ENCODE measurements at places on chromosomes 12 and 14.
A peak's percentile ranks its signal among the peaks of the same experiment; 100 is the strongest.

DNA sequence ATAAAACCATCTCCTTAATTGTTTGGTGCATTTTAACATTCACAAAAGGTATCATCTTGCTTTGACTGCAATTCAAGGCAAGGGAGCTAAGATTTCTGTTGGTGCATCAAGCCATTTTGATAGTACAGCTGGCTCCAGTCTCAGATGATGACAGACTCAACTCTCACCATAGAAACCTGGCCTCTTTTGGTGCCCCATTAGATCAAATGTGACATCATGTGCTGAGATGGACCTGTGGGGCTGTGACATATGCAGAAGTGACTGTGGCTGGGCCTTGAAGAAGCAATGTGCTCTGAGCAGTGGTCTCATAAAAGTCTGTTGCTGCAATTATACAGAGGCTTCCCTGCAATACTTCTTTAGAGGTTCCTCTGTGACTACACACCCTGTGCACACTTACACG lies 88.4 kb downstream of the SLC2A13 start:
- DNase-seq = no peak

DNA sequence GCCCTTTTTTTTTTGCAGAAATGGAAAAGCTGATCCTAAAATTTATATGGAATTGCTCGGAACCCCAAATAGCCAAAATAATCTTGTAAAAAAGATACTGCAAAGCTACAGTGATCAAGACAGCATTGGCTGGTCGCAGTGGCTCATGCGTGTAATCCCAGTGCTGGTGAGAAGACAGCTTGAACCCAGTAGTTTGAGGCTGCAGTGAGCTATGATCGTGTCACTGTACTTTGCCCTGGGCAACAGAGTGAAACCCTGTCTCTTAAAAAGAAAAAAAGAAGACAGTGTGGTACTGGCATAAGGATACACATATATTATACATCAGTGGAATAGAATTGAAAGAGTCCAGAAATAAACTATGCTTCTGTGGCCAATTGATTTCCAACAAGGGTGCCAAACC lies 5.4 kb downstream of the ITGB7 start:
- no peak for DNase-seq

GRCh38 chr12:7387289-7387688 lies 56.7 kb downstream of the CD163L1 start:
- DNase-seq = no peak

GRCh38 chr12:96208346-96208745 lies 14.2 kb downstream of the ELK3 start:
- DNase-seq = no peak

GRCh38 chr14:72247896-72248465 lies 315.8 kb downstream of the RGS6 start:
- DNase-seq = no peak

DNA sequence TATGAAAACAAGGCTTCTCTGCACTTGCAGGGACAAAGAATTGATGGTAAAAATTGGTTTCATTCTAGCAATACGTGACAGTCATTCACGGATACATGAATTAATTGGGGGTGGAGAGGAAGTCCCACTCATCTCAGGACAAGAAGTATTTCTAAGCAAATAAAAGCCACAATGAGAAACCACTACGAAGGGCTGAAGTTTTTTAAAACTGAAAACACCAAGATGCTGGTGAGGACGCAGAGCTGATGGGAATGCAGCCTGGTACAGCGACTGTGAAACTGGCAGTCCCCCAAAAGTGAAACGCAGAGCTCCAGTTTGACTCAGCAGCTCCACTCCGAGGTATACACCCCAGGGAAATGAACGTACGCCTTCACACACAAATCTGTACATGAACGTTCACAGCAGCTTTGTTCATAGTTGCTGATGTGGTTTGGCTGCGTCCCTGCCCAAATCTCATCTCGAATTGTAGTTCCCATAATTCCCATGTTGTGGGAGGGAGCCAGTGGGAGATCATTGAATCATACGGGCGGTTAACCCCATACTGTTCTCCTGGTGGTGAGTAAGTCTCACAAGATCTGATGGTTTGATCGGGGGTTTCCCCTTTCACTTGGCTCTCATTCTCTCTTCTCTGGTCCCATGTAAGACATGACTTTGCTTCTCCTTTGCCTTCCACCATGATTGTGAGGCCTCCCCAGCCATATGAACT lies 89.0 kb downstream of the SCARB1 start:
- DNase-seq = peak; percentile 95

DNA sequence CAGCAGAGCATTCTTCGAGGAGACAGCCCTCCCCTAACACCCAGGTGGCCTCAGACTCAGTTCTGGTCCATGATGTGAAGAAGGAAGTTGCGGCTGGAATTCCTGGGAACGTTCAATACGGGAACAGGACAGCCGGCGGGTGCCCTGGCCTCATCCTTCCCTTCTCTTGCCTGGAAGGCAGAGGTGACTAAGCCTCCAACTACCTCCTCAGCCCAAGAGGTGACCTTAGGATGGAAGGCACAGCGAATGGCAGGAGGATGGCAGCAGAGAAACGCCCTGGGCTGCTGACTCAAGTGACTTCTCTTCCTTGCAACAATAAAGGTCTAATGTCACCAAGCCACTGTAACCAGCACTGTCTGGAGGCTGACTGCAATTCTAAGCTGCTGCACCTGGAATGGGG lies 36.1 kb downstream of the DHX37 start:
- no peak for DNase-seq

DNA sequence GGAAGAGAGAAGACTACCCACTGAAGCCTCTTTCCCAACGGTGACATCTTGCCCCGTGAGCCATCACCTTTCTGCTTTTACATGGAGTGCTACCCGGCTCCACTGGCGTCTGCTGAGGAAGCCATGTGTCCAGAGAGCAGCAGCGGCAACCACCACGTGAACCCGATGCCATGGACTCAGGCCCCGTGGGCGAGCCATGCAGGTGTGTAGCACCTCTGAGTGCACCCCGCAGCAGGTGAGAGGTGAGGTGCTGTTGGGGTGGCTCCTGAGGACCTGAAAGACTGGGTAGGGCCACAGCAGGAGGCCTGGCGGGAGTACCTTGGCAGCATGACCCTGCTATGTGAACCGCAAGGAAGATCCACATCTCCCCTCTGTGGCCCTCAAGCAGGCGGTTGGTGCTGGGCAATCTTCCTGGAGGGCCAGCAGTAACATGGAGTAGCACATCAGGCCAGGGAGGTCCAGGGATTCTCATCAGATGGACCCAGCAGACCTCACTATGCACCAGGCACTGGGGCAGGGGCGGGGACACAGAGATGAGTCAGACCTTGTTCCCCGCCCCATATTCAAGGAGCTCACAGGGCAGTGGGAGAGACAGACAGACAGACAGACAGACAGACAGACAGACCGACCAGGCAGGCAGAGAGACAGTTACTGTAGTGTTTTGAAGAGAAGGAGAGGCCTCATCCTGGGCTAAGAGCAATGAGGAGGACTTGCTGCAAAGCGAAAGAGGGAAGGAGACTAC lies 129.6 kb downstream of the PAPOLA start:
- no peak for DNase-seq

DNA sequence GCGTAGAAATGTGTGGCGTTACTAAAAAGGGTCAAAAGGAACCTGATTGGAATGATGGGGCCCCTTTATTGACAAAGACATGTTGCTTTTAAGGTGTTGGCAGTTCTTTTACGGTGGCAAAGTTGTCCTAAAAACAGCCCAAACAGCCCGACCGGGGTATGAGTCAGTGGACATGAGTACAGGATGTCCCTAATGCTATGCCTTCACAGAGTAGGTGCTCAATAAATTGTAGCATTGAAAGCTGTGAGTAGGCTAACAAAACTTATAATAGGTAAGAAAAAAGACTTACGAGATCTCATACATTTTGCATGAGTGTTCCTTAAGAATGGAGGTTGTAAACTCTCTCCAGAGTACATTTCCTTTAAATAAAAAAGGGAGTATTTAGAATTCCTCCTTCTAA lies 2.6 kb downstream of the ELK3 start:
- no peak for DNase-seq

- DNase-seq = no peak
Observed at GRCh38 chr14:99698236-99698635, 14.1 kb downstream of the CYP46A1 start.

- no peak for DNase-seq
Observed at GRCh38 chr14:64478634-64479250, 13.4 kb downstream of the AKAP5 start.

- no peak for DNase-seq
Observed at GRCh38 chr12:3132636-3133404, 55.6 kb downstream of the TSPAN9 start.

DNA sequence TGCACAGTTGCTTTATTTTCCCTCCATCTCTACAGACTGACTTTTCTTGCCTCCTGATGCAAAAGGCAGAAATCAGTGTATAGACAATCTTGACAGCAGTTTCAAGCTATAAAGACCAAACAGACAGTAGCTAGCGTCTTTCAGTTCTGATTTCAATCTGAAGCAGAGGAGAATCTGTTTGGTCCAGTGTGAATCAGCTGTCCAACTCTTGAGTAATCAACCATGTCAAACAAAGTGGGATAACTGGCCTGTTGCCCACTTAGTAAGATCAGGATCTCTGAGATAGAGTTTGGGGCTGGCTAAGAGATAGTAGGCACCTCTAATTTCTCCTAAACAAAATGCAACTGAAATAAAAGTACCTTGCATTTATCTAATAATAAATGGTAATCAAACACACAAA lies 797.4 kb upstream of the FBXO33 start:
- DNase-seq = no peak

DNA sequence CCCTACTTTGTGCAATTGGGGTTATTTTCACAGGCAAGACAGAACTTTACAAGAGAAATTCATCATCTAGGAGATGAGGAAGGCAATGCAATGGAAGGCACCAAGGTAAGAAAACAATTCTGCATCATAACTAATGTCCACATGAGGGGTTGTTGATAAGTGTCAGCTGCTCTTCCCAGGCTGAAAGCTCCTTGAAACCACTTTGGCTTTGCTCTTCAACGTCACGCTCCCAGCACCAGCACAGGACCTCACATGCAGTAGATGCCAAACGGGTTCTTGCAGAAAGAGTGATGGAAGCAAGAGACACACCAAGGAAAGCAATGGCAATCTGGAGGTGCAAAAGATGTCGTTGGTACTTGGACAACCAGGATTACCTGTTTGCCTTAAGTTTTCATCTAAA lies 485.5 kb downstream of the BCL11B start:
- no peak for DNase-seq

GRCh38 chr14:58501214-58501816 lies 73.8 kb downstream of the KIAA0586 start:
- peak; percentile 78 for DNase-seq

GRCh38 chr14:33534632-33535031 lies 416.2 kb downstream of the EGLN3 start:
- no peak for DNase-seq

DNA sequence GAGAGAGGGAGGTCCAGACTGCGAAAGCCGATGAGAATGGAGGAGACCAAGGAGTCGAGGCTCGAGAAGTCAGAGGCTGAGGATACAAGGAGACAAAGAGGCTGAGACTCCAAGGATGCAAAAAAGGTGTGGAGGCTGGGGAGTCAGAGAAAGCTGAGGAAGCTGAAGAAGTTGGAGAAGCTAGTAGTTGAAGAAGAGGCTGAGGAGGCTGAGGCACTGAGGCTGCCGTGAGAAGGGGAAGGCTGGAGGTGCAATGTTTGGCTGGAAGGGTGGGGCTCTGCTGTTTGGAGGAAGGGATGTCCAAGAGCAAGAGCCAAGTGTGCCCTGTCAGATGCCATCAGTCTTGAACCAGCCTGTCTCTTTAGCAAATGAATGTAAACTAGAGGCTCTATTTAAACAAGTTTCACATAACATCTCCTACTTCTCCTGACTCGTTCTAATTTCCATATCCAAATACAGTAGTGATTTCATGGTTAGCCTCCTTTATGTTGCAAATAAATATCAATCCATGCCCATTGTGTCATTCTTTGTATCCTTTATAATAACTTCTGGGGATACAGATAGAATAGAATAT lies 10.8 kb upstream of the SPTSSA start:
- DNase-seq = no peak

DNA sequence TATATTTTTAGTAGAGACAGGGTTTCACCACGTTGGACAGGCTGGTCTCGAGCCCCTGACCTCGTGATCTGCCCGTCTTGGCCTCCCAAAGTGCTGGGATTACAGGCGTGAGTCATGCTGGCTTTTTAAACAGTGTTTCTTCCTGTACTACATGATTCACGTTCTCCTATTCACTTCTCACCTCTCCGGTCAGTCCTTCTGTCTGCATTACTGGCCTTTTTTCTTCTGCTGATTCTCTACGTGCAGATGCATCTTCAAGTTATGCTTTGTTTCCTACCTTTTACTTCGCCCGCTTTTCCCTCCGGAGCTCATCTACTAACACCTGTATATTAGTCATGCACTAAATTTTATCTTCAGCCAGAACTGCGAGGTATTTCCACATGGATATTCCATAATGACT lies 296.2 kb upstream of the FLRT2 start:
- peak; percentile 10 for DNase-seq

DNA sequence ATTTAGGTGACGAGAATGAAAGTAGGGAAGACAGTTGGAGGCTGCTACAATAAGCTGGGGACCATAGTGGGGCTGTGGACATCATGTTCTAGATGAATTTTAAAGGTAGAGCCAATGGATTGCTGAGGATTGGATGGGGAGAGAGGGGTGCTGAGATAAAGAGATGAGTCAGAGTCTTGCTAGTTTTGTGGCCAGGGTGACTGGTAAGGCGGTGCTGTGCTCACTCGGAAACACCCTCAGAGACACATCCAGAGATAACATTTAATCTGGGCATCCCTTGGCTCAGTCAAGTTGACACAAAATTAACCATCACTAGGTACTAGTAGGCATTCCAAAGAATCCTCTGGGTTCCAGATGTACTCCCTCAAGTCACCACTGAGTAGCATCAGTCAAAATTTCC lies 170.7 kb downstream of the ADCK1 start:
- no peak for DNase-seq

GRCh38 chr12:88420457-88420856 lies 159.8 kb downstream of the KITLG start:
- peak; percentile 91 for DNase-seq

DNA sequence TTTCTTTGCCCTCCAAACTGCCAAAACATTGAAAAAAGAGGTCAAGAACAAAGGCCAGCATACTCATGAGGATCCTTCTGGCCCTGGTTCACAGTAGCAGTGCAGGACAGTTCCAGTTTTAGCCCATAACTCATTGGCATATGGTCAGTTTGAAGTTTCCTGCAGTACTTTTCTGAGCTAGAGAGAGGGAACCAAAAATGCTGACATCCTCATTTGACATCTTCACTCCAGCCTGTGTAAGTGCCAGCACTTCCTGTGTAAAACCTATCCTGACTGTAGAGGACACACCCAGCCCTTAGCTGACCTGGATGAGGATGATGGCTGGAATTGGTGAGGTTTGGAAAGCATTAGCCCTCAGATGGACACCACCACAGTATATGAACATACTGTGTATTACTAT lies 84.1 kb downstream of the FGD4 start:
- no peak for DNase-seq

- DNase-seq = peak; percentile 88
Observed at GRCh38 chr14:85533023-85533860, 3.3 kb downstream of the FLRT2 start.

GRCh38 chr12:42612231-42612613 lies 22.7 kb upstream of the PRICKLE1 start:
- DNase-seq = no peak

- DNase-seq = no peak
Observed at GRCh38 chr12:97017213-97017612, 110.2 kb downstream of the NEDD1 start.

- DNase-seq = no peak
Observed at GRCh38 chr12:98464190-98464589, 51.2 kb upstream of the TMPO start.

- DNase-seq = no peak
Observed at GRCh38 chr14:44453433-44454171, 53.5 kb downstream of the FSCB start.

All from fibroblast of the conjunctiva (primary cell).